ENCODE measurements at places on chromosomes 12 and 14.

DNA sequence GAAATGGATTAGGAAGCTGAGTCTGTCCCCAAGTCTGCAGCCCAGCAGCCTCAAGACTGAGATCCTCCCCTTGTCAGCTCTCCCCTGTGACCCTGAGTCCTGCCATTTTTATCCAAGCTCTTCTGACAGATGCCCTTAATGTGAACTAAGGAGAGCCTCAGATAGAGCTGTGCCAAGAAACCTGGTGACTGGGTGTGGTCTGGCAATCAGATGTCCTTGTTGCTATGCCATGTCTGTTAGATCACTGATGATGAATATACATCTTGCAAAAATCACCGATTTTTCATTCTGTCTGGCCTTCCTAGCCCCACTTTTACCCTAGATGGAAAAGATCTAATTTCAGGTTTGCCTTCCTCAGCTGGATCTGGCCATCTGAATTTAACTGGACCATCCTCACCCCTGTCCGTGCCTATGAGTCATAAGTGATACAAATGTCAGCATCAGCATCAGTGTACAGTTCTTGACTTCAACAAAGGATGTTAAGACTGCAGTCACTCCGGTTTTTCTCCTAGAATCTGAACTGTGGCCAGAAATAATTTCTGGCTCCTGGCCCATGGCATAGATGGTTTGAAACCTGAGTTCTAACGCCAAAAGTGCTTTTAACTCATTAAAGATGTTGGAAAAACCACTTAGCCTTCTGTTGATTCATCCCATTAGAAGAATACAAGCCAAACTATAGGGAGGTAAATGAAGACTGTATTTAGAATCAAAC, 61.2 kb upstream of the GRIP1 start:
- DNase-seq: no peak

- DNase-seq: no peak
Observed at GRCh38 chr14:39322807-39323206, 89.1 kb downstream of the MIA2 start.

DNA sequence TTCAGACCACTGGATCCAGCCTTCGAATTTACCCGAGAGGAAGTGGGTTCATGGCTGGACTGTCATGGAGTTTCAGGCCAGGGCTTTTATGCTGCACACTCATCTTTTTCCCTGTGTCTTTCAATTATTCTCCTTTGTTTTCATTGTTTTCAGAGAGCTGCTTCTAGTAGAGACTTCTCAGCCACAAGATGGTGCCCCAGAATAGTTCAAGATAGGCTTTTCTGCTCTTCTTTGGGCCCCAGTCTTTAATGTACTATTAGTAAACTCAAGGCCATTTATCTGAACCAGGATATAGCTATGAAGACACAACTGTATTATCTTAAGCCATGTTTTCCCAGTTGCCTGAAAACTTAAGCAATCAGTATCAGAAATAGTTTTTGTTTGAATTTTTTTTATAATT, 30.4 kb upstream of the PSMA6 start:
- no peak for DNase-seq

DNA sequence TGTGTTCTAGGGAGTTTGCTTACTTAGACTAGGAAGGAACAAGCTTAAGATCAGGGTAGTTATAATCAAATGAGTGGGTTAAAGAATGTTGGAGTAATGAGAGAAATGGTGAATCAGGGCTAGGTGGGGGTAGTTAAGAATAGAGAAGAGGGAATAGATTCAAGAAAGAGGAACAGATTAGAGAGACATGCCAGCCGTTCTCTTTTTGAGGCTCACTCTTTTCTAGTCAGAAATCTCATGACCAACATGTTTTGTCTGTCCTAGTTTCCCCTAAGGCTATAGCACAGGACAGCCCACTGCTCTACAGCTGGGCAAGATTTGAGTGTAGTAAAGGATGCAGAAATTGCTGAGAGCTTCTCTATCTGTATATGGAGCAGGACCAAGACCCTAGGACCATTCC, 258.4 kb downstream of the AKAP6 start:
- DNase-seq: no peak

All from CD4-positive, alpha-beta T cell (primary cell).